ENCODE measurements at places on chromosomes 1 and 21.

- DNase-seq: no peak
Measured at GRCh38 chr1:184860985-184861754, 106.5 kb upstream of the EDEM3 start.

GRCh38 chr1:109634771-109635750 lies 15.4 kb downstream of the AMPD2 start:
- no peak for DNase-seq

DNA sequence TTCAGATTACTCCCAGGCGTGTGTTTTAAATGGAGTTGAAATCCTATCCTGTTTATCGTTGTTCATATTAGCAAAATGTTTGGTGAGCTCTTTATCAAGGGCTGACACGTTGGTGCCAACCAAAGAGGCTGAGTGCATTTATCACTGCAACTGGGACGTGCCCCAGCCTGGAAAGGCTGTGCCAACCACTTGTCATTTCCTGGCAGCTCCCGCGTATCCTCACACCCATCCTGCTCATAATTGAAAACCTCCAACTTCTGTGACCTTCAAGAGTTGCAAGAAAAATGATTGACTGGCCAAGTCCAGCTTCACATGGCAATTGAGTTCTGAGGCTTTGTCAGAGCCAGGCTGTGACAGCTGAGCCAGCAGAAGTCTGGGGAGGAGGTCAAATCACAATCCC lies 43.7 kb upstream of the KCNA3 start:
- DNase-seq: no peak

DNA sequence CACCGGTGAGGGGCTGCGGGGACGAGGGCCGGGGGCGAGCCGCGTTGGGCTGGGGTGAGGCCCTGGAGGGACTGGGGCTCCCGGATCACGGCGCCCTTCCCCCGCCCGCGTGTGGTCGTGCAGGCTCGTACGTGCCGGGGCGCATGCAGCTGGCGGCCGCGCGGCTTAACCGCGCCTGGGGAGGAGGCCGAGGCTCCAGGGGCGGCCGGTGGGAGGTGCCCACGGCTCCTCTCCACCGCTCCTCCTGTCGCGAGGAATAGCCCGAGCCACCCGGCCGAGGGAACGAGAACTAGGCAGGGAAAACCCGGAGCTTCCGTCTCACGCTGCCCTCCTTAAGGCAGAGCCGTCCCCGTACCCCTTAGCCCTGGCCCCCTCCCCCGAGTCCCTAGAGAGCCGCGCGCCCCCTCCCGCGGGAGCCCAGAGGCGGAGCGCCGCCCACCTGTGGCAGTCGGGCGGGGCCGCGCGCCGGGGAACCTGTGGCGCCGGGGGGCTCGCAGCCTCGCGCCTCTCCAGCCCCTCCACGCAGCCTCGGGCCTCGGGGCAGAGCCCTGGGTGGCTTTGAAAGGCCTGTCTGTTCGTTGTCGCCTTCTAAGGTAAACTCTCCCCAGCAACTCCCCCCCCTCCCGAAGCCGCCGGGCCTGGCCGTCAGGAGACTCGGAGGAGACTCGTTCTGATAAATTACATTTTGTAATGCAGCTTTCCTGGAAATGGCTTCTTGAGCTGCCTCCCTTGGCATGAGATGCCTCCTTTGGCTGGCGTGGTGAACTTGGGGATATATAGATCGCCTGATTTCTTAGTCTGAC lies 746 bp downstream of the AK4 start:
- no peak for DNase-seq

DNA sequence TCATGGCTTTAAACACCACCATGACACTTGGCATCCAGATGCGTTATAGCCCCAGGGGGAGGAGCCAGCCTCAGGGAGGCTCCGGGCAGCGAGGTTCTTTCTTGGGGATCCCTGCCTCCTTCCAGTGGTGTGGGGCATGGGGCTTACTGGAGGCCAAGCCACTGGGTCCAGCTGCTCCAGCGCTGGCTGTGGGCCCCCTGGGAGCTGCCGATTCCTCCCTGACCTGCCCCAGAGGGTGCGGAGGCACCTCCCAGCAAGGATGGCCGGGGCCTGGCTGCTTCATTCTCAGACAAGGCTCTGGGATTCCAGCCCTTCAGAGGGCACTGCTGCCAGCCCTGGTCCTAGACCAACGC lies 159.3 kb downstream of the PEX14 start:
- no peak for DNase-seq

- DNase-seq: no peak
Measured at GRCh38 chr1:105310063-105310462, 1560.4 kb downstream of the AMY1C start.

DNA sequence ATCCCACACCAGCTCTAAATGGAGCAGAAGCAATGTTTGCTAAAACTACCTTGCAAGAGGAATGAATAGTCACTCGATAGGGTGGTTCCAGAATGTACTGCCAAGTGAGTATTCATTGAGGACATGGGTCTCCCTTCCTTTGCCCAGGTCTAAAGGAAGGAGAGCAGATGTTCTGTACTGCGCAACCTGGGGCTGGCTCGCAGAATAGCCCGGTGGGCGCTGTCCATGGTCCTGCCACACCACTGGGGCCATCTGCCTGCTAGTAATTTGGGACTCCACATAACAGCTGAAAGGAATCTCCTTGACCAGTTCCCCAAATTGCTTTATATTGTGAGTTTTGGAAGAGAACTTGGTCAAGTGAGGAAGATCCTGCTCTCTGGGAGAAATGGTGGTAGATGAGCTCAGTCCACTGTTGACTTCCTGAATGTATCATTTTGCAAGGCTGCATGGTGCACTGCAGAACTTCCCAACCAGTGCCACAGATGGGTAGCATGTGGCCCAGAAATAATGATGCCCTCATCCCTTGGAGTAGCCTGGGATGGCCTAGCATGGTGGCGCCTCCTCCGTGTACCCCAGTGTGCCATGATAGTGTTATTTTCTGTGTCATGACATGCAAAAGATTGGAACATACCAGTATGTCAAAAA lies 5.7 kb downstream of the SLC6A17 start:
- peak; percentile 17 for DNase-seq

GRCh38 chr1:107549152-107549810 lies 408.4 kb downstream of the NTNG1 start:
- no peak for DNase-seq

- peak; percentile 74 for DNase-seq
Measured at GRCh38 chr21:46295996-46296752, 10.0 kb downstream of the YBEY start.

GRCh38 chr1:219666242-219666641 lies 53.3 kb upstream of the ZC3H11B start:
- no peak for DNase-seq

DNA sequence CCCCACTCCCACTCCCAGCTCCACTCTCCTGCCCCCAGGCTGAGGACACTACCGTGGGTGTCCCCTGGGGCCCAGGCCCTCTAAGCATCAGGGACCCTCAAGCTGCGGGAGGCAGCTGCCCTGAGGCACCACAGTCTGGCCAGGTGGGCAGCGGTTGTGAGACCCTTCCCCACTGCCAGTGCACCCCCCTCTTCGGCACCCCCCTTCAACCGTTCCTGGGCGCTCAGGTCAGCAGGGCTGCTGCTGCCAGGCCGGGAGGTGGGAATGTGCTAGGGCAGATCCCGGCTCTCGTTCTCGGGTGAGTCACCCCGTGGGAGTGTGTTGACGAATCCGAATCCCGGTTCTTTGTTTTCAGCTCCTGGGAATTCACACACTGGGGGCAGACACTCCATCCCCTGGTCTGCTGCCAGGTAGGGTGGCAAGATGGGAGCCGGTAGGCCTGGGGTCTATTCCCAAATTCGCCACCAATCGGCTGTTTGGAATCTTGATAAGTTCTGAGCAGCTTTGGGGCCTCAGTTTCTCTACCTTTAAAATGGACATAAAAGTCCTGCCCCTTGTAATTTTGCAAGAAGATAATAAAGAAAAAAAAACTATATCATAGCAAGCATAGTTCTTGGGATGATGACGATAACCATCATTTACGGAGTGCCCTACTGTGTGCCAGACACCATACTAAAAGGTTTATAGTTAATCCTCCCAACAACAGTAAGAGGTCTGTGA lies 28.5 kb upstream of the CASZ1 start:
- DNase-seq: no peak

DNA sequence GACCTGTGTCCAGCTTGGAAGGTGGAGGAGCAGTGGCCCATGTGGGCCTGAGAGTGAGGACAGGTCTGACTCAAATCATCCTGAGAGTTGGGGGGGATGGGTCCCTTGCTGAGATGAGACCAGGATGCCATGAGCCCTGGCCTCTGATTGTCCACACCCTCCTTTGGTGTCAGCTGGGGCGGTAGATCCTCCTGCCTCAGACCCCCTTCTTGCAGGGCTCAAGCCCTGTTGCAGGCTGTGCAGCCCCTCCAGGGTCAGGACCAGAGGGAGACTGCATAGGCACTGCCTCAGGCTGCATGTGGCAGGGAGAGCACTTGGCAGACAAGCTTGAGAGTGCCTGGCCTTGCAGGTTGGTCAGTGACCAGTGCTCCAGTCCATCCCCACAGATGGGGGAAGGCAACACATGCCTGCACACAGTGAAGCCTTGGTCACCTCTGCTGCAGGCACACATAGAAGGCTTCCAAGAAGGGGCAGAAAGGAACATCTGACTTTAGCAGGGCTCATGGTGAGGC lies 82.2 kb upstream of the ACTRT2 start:
- DNase-seq: no peak

DNA sequence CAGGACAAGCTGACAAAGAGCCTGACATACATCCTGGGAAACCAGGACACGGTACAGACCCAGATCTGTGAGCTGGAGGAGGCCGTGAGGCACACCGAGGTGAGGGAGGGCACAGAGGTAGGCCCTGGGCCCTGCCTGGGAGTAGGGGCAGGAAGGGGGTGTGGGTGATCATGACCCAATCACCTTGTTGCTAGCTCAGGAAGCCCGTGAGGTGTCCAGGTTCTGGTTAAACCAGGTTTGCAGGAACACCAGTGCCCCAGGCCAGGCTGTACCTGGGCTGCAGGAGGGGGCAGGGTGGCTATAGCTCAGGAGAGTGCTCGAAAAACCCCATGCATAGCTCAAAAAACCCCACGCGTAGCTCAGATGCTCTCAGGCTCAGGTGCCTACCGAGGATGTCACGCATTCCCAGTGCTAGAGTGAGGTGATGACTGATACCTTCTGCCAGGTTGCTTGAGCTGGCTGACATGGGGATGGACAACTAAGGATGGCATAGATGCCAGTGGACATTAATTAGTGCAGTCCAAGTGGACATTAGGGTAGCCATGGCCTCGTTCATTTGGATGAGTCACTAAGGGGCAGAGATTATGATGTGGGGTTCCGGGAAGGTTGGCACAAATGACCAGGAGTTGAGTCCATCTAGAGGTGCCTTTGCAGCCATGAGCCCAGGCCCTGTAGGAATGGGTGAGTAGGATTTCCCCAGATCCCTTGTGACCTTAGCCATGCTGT lies 3.7 kb downstream of the TRIM46 start:
- no peak for DNase-seq

- peak; percentile 53 for DNase-seq
Measured at GRCh38 chr1:158203693-158204457, 23.2 kb downstream of the CD1D start.

DNA sequence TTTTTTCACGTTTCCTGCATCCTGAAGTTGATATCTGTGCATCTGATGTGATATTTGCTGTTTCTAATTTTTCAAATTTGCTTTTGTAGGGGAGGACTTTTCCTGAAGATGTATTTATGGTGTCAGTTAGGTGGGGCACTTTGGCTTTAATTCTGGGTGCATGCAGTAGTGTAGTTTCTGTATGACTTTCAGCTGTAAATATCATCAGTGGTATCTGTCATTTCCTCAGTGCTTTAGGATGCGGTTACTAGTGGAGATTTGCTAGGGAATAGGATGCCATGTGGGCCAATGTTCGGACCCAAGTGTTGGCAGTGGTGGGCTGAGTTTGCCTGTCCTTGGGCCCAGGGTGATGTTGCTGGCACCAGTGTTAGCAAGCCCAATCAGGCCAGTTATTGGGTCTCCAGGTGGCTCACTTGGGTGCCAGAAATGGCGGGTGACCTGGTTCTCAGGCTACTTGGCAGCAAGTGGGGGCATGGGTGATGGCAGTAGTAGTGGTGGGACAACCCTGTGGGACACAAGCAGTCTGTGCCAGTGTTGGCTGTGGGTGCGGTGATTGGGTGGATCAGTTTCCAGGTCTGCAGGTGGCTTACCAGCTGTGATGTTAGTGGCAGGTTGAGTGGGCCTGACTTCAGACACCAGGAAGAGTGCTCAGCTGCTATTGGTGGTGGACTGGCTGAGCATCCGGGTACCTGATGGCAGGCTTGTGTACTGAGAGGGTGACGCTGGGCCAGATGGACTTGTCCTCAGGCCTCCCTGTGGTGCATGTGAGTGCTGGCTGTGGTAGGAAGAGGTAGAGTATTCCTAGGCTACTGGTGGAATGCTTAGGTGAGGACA lies 24.4 kb downstream of the CD55 start:
- DNase-seq: no peak

- DNase-seq: no peak
Measured at GRCh38 chr1:155882235-155882634, 22.9 kb downstream of the SYT11 start.

- no peak for DNase-seq
Measured at GRCh38 chr21:16407403-16408240, 677.8 kb downstream of the USP25 start.

DNA sequence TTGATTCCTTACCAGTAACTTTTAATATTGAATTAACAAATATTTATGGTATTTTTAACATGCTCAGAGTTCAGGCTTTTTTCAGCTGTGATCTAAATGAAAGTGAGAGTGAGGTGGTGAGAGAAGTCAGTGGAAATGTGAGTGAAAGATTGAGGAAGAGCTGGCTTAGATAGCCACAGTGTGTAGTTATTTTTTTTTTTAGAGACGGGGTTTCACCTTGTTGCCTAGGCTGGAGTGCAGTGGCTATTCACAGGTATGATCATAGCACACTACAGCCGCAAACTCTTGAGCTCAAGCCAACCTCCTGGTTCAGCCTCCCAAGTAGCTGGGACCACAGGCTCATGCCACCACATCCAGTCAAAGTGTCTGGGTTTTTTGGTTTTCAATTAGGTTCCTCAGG lies 10.9 kb downstream of the RNF11 start:
- DNase-seq: no peak

DNA sequence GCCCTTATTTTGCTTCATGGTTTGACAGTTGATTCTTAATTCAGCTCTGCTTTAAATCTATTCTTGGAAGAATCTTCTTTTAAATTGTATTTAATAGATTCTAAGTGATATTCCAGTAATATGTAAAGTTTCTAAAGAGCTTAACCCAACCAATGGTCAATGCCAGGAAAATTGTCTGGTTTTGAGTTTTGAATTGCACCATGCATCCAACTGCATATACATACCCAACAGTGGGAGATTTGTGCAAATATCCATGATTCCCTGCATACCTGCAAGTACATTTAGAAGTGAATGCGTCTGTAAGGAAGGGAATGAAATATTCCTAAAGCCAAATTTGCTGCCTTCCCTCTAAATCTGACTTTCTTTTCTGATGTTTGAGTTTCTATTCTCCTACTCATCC lies 35.8 kb upstream of the C1orf105 start:
- no peak for DNase-seq

- DNase-seq: no peak
Measured at GRCh38 chr1:119622311-119623192, 25.5 kb downstream of the ZNF697 start.

GRCh38 chr21:14096172-14096571 lies 114.6 kb downstream of the LIPI start:
- DNase-seq: no peak

All from forelimb muscle (tissue), 1 donor.